ENCODE measurements at places on chromosomes 3 and 15. TPM values are rescaled to one million over a fixed set of nuclear protein-coding genes. Genes with fewer than 3 reads are reported as not detected.

GRCh38 chr3:196179380-196180308 is 31.6 kb downstream of the ZDHHC19 start:
- peak; percentile 97 for DNase-seq

DNA sequence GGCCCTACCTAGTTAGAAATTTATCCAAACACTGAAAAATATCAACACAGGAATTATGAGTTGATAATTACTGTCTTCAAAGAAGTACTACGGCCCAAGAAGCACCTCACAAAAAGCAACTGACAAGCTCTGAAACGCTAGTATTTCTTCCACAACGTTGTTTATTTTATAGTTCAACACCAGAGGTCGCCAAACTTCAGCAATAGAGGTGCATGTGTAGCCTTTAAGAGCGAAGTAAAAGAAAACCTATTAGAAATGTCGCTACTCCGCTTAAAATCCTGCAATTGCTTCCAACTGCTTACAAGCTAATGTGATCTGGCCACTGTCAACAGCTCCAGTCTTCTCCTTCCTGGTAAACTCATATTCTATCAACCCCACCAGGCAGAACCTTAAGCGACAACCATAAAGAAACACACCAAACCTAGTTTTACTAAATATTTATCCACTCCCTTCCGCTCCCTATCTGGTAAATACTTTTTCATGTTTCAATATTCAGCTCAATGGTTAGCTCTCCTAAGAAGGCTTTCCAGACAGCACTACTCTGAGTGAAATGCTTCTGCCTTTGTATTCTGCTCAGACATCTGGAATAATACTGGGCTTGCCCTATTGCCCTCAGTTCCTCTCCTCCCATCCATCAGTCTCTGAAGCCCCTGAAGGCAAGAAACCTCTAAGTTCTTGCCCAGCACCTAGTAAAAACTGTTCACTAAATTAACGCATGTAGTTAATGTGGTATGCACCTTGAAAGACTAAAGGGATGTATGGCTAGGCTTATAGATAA is 110.2 kb downstream of the NR1I2 start:
- DNase-seq: peak; percentile 78

DNA sequence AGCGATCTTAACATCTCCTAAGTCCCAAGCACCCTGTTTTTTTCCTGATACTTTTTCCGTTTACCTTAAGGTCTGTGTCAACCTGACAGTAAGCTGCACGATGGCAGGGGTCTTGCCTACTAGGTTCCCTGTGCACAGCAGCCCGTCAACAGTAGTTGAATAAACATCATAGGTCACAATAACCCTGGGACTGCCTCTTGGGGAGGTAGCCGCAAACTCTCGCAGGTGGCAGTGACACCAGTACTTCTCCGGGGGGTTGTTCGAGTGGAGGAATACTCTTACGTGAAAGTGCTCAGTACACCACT is 365 bp upstream of the PDCD6IP start:
- DNase-seq: no peak

DNA sequence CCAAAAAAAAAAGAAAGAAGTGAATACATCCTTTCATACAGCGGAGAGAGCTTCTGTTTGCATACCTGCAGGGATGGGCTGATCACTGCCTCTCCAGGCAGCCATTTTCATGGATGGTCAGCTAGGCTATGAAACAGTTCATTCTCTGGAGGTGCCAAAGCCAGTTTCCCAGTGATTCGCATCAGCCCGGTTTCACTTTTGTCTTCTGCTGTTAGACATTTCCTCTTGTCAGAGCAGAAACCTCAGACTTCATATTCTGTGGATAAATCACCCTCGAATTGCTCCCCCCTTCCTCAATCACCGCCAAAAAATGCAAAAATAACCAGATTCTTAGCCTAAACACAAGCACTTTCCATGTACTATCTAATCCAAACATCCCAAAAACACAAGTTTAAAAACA is 225.6 kb downstream of the ADAMTS9 start:
- DNase-seq: peak; percentile 50

- DNase-seq: no peak
These were observed 24.8 kb upstream of the SHISA5 start for GRCh38 chr3:48528754-48529153.

DNA sequence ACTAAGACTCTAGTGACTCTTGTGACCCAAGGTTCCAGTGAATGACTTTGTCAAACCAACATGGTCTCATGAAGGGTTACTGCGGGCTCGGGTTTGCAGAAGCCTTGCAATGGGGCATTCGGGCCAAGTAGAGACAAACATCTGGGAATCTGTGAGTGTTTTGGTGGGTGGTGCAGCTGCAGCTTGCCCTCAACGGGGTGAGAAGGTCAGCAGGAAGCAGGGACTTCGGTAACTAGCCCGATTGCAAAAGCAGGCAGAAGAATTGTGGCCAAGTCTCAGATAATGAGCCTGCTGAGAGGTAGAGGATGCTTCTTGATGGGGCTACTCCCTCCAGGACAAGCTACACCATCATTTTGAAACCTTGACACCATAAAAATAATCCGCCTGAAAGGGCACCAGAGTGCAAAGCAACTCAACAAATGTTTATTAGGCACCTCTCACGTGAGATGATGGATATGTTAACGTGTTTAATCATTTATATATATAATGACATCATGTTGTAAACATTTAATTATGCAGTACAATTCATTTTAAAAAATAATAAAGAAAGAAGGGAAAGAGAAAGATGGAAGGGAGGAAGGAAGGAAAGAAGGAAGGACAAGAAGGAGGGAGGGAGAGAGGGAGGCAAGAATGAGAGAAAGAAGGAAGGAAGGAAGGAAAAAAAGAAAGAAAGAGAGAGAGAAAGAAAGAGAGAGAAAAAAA is 263.9 kb upstream of the IGF1R start:
- DNase-seq: no peak

GRCh38 chr3:193869221-193870201 is 266.4 kb upstream of the HES1 start:
- no peak for DNase-seq

DNA sequence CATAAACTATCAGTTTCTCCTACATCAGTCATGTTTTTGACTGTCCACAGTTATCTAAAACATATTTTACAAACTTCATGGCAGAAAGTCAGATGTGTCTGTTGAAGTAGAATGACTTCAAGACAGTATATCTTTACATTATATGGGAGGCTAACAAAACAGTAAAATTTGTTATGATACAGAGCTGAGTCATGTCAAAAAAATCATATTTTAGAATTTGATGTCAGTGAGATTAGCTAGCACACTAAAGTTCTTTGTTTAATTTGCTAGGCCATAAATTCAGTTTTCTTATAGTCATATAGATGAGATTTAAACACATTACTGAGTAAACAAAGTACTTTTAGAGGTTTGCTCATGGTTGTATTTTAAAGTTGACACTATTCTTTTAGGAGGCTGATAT is 80.3 kb upstream of the IGSF10 start:
- DNase-seq: no peak

GRCh38 chr3:153130312-153130977 is 31.6 kb upstream of the RAP2B start:
- DNase-seq: no peak

GRCh38 chr3:95289295-95289694 is 1226.4 kb downstream of the NSUN3 start:
- DNase-seq: peak; percentile 36

DNA sequence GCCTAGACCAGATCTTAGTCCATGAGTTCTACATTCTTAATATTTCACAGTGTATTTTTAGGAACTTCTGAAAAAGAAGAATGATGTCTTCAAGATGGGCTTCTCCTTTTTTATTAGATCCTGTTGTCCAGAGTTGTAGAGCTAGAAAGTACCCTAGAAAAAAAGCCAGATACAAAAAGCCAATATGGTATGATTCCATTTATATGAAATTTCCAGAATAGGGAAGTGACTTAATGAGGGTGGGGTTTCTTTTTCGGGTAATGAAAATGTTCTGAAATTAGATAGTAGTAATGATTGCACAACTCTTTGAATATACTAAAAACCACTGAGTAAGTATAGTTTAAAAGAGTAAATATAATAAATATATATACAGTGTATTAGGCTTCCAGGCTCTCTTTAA is 116.9 kb downstream of the NFKBIZ start:
- no peak for DNase-seq

- no peak for DNase-seq
These were observed 299.2 kb upstream of the LRRN1 start for GRCh38 chr3:3499987-3500386.

DNA sequence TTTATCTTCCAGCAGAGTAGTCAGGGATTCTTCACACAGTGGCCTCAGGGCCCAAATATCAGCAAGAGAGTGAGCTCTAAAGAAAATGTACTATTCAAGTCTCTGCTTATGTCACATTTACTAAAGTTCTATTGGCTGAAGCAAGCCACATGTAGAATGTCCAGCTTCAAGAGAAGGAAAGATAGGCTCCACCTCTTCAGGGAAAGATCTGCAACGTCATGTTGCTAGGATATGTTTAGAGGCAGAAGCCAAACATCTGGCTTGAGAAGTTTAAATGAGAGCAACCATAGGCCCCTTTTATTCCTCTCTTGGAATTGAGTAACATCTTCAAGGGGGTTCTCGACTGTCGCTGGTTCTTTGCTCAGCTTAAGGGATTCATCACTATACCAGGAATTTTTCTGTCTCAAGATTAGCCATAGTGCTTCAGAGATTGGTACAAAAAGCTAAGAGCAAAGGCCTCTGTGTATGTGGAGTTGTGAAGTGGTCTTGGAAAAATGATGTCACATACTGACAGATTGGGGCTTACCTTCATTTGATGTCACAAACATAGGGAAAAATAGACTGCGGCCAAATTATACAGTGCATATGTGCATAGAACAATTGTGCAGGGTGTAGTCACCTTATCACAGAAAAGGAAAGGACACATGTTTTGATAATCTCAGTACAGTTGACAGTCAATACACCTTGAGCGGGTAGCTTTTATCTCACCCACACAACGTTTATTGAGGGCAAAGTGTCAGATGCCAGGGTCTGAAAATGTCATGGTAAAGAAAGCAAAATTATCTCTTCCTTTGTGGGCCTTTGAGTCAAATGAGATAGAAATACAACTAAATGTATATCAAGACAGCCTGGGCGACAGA is 11.3 kb upstream of the THRB start:
- no peak for DNase-seq

GRCh38 chr15:69405110-69405509 is 9.0 kb upstream of the KIF23 start:
- DNase-seq: no peak

DNA sequence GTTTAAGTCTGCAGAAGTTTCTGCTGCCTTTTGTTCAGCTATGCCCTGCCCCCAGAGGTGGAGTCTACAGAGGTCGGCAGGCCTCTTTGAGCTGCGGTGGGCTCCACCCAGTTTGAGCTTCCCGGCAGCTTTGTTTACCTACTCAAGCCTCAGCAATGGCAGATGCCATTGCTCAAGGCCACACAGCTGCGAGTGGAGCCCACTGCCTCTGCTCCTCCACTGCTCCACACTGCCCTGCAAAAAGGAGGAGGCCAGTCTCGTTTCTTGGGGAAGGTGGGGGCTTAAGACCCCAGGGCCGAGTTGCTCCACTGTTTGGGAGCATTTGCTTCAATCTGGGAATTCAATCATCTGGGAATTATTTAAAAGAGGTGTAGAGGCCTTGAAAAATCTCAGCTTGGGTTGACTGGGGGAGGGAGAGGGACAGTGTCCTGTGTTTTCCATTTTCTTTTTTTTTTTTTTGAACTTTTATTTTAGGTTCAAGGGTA is 144.6 kb upstream of the MEF2A start:
- peak; percentile 41 for DNase-seq

GRCh38 chr3:119293871-119294695 is at the start of gene ARHGAP31:
Gene ARHGAP31 (plus strand): TSS chr3:119294383. CDS start chr3:119294905, 522 bp downstream.
- peak; percentile 55 for DNase-seq

GRCh38 chr3:81521855-81522254 is 239.6 kb downstream of the GBE1 start:
- DNase-seq: no peak

GRCh38 chr3:113450911-113451310 is 9.6 kb upstream of the CFAP44 start:
- DNase-seq: no peak

DNA sequence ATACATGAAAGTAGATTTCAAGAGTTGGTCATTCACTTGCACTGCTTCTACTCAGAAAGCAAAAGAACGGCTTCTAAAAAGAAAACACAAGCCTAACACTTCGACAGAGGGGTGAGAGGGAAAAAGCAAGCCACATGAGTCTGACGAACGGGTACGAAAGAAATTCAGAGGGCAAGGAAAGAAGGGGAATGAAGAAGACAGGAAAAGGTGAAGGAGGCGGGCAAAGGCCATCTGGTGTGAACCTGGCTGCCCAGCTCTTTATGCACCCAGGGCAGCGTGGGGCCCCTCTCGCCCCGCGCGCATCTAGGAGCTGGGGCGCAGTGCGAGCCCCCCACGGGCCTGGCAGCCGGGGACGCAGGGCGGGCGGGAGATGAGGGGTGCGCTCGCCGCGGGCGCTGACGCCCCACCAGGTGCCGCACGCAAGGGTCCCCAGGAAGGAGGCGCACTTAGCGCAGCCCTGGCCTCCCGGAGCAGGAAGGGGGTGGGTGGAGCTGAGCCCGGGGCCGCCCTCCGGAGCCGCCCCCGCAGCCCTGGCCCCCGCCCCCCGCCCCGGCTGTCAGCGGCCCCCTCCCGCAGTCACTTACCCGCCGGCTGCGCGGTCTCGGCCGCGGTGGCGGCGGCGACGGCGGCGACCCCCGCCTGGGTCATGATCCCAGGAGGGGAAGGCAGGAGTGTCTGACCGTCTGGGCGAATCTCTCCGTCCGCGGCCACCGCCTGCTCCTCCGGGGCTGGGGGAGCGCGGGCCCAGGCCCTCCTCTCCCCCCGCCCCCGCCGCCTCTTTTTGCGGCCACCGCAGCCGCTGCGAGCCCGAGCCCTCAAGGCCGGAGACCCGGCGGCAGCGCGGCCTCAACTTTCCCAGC is at the start of gene USF3:
Gene USF3 (minus strand): TSS at position 857 of the 860 bp plus-strand sequence. CDS start 21,764 bp downstream, outside the sequence.
- peak; percentile 73 for DNase-seq

- no peak for DNase-seq
These were observed 7.8 kb downstream of the EMC3 start for GRCh38 chr3:9978710-9979305.

GRCh38 chr3:127450331-127450730 is 140.2 kb downstream of the TPRA1 start:
- peak; percentile 53 for DNase-seq

- DNase-seq: no peak
These were observed 219.3 kb upstream of the NR2E3 start for GRCh38 chr15:71591057-71591456.

GRCh38 chr3:125403789-125404188 is 28.7 kb upstream of the ZNF148 start:
- DNase-seq: peak; percentile 60

GNB4 gene
- total RNA-seq: 14.4 TPM

NANOGP8 gene
- not detected for total RNA-seq

TBL1XR1 gene
- total RNA-seq: 150 TPM

LPP gene
- 31.6 TPM for total RNA-seq

LRRN1 gene
- total RNA-seq: 0.21 TPM

NPAP1 gene
- total RNA-seq: not detected

TM6SF1 gene
- 0.48 TPM for total RNA-seq

THPO gene
- total RNA-seq: 0.16 TPM

C3orf20 gene
- total RNA-seq: not detected

CFAP100 gene
- not detected for total RNA-seq

FILIP1L gene
- total RNA-seq: 10.8 TPM

CIDEC gene
- total RNA-seq: 0.26 TPM

TF gene
- total RNA-seq: under 0.01 TPM

CLCN2 gene
- total RNA-seq: 1.8 TPM

Measured in myocyte (in vitro differentiated cells).